Stimulated activated CD4-positive, alpha-beta T cell treated with anti-CD3 and anti-CD28 coated beads, Interleukin-4, amount 100 ng/mL, for 1 hour (primary cell): ENCODE measurements at places on chromosomes 2 and 18.

- no peak for DNase-seq
These were observed 480.5 kb upstream of the ZEB2 start for GRCh38 chr2:145000376-145000775.

DNA sequence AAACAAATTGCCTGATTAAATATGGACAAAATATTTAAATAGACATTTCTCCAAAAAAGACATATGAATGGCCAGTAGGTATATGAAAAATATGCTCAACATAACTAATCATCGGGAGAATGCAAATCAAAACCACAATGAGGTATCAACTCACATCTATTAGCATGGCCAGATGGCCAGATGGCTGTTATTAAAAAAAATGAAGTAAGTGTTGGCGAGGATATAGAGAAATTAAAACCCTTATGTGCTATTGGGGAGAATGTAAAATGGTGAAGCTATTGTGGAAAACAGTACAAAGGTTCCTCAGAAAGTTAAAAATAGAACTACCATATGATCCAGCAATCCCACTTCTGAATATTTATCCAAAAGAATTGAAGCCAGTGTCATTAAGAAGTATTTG, 272.3 kb upstream of the ZNF804A start:
- DNase-seq, result no peak

DNA sequence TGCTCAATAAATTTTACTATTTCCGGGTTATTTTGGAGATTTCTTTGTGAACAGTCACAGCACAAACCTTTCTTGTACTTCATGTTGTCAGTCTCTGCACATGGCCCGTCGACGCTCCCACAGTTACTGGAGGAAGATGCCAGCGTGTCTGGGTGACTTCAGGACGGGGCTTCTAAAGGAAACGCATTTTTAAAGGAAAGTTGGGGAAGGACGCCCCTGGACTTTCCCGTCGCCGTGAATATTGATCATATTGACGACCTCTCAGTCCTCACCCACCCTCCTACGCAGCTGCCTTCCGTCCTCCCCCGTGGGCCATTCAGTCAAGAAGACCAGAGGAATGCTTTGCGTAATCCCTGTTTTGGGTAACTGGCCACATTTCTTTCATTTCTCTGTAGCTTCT, 71.1 kb upstream of the SNTG2 start:
- no peak for DNase-seq

DNA sequence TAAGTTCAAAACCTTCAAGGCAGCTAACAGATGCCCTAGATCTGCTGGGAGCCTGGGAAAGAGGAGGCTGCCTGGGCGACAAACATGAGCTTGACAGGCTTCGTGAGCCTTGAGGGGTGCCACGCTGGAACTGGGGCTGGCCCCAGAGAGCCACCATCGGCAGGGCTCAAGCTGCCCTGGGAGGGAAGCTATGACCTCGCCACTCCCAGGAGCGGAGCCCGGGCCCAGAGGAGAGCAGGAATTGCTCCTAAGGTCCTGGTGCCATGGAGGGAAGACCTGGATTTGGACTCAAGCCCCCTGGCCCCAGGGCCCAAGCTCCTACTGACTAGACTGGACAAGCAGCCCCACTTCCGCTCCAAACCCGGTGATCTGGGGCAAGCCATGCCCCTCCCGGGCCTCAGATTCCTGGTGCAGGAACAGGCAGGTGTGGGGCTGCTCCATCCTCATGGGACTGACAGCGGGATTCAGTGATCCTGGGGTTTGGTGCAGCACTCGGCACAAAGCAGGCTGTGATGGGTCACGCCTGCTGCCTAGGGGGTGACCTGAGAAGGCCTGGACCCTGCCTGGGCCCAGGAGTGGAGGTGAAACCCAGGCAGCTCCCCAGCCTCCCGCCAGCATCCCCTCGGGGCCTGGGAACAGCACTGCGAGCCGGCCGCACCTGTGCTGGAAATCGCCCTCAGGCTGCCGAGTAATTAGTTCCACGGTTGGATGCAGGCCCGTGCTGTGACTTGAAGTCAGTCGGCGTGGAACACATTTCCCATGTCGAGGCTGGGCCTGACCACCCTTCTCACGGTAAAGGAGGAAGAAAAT, 246.9 kb downstream of the NDUFA10 start:
- no peak for DNase-seq

DNA sequence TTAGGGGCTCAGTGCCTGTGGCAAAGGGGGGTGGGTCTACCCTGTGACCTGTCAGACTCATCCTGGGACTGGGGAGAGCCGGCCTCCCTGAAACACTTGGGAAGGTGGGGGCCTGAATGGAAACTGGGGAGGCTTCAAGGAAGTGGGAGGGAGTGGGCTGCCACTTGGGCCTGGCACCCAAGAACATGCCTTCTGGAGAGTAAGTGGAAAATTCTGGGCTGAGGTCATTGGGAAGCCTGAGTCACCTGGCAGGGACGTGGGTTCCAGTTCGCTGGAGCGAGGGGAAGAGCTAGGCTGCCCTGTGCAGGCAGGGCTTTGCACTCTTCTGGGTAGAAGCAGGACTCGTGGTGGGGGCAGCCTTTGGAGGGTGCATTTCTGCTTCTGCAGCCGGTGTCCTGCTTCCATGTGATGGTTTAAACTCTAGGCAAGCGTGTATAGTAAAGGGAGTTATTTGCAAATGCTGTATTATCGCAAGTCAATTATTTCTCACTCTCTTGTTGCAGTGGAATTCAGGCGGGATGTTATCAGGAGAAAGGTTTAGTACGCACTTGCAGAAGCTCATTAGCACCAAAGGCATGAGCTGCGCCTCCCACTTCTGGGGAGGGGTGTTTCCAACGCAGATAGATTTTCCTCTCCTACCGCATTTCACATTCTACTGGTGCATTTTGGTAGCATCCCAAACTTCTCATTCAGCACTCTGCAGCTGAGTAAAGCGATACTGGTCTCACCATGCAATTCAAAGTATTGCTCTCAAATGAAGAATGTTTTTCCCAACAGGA, 3.8 kb downstream of the LRRFIP1 start:
- no peak for DNase-seq

DNA sequence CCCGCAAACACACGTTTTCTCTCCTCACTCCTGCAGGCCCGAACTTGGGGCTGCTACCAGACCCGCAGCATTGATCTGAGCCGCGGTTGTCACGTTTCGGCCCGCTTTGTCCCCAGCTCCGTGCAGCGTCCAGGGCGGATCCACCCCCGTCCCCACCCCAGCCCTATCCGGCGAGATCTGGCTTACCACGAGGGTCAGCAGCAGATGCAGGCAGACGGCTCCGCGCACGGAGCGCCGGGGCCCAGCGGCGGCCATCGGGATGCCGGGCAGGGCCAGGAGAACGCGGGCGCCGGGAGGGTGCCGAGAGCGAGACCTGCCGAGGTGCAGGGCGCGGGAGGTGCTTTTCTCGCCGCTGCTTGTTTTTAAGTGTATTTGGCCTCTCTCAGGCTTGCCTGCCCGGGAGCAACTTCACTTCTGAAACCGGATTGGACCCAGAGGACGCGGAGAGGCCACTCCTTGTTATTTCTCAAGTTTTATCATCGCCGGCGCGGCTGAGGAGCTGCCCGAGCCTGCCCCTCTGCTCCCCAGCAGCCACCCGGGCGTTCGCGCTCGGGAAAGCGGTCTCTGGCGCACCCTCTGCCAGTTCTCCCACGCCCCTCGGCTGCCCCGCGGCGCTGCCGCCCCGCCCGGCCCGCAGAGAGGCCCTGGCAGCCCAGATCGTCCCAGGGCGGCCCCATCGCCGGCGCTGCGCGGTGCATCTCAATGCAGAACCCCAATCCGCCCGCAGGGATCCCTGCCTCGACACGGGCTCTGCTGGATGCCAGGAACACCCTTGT, at the start of gene DSC3:
Gene DSC3 (minus strand): TSS at position 337 of the 776 bp plus-strand sequence. CDS start 82 bp downstream, at position 255.
- DNase-seq, result no peak

GRCh38 chr2:1818404-1818803, 74.1 kb upstream of the PXDN start:
- no peak for DNase-seq

- no peak for DNase-seq
These were observed 6.8 kb downstream of the ESCO1 start for GRCh38 chr18:21593540-21594257.

GRCh38 chr2:18096836-18097405, 218.5 kb downstream of the KCNS3 start:
- no peak for DNase-seq

DNA sequence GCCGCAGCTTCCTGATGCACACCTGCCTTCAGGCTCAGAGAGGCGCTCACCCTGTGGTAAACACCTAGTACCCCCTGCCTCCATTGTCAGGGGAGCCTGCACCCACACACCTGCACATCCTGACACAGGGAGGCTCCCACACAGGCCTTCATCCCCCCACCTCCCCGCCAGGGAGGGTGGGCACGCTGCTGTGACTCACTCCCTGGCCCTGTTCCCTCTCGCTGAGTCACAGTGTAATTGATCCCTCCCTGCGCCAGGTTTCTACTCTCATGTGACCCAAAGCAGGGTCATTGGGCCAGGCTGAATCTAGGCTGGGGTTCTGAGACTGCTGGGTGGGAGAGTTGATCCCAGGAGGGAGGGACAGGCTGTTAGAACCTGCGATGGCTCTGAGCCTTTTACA, 8.5 kb upstream of the CELF4 start:
- no peak for DNase-seq

DNA sequence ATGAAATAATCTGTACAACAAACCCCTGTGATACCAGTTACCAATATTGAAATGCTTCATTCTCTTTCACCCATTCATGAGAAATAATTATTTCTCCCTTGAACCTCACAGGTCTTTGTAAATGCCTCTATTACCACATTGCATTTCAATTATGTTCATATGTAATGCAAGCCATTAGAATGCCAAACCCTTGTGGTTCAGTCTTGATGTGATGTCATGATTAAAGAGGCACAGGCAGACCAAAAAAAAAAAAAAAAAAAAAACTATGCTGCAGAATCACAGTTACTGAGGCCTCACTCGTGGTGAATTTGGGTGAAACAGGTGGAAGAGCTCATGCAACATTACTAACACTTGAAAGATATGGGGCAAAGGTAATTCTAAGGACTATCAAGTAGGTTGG, 9.4 kb upstream of the EPG5 start:
- no peak for DNase-seq

DNA sequence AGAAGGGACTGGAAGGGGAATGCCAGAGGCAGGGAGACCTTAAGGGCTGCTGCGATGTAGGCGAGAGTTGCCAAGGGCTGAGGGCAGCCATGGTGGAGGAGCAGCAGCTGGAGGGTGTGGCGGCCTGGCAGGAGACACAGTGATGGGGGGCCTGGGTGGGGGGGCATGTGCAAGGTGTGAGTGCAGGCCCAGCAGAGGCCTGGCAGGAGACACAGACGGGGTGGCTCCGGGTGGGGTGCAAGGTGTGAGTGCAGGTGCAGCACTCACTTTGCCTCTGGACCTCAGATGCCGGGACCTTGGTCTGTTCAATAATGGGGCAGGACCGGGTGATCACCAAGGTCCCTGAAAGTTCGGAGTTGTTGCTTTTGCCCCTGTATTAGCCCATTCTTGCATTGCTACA, 76.2 kb upstream of the ODC1 start:
- no peak for DNase-seq

DNA sequence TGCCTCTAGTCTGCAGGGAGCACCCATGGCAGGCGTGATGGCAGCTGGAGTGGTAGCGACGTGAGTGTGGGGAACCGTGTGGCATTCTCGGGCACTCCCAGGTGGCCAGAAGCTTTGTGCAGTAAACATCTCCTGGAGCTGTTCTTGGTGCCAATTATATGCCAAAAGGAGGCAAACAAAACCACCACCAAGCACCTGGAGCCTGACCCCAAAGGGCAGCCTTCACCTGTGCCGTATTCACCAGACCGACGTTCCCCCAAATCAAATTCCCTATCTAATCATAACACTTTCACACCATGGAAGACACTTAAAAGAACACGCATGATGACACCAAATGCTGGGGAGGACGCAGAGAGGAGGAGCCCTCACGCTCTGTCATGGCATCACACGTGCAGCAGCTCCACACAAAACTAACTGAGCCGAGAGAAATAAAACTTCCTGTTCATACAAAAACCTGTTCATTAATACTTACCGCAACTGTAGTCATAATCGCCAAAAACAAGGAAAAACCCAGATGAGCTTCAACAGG, 123.6 kb downstream of the EIPR1 start:
- DNase-seq, result no peak

GRCh38 chr2:75775311-75775823, 64.7 kb upstream of the GCFC2 start:
- no peak for DNase-seq

DNA sequence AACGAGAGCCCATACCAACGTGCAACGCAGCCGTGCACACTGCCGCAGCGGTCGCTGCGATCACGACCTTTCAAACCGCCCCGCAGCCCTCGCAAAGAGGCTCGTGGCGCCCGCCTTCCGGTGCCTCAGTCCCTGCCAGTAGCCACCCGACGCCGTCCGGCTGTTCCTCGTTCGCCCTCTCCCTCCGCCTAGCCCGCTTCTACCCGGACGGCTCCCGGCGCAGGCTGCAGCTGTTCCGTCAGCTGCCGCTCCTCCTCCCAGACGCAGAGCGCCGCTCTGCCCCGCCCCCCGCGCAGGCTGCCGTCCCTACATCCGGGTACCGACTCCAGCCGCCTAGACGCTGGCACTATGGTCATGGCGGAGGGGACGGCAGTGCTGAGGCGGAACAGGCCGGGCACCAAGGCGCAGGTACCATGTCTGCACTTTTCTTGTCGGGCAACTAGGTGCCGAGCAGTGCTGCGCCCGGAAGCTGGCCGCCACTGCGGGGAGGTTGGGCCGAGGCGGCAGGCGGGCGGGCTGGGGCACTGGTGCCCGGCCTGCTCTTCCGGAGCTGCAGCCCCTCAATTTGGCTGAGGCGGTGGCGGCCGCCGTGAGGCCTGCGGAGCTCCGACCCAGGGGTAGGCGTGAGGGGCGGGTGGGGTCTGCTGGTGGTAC, at the start of gene MOB4:
Gene MOB4 (plus strand): TSS at position 328 of the 654 bp plus-strand sequence. CDS start 21 bp downstream, at position 349.
- peak; percentile 95 for DNase-seq

- DNase-seq, result no peak
These were observed 271.9 kb downstream of the GPD2 start for GRCh38 chr2:156708051-156708450.

DNA sequence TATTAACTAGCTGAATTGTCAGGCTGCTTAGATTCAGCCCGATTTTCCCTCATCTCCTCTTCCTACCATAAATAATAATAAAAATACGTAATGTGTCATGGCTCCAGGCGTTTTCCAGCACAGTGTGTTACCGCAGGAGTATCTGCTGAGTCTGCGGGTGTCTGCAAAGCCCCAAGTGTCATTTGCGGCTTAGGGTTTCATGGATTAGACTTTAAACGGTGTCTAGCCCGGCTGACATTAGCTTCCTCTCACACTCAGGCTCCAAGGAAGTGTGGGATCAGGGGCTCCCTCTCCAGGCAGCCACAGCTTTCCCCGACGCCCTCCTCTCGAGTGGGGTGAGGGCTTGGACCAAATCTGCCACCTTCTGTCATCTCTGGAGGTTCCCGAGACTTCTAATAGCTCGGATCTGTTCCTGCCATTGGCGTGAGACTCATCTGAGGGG, 14.1 kb upstream of the HOXD1 start:
- no peak for DNase-seq

- no peak for DNase-seq
These were observed 61.4 kb upstream of the SIX3 start for GRCh38 chr2:44880125-44880483.

DNA sequence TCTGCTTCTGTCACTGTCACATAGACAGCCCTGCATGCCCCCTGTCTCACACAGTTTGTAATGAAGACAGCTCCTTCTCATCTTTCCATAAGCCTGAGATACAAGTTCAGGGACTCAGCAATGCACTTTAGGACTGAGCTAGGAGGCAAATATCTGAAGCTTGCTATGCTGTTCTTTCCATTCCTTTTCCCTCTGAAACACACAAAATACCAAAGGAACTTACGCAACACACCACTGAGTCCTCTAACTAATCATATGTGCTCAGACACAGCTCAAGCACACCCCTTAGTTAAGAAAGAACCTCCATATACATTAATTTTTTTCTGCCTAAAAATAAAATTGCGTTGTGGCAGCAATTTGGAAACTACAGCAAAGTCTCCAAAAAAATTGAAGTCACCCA, 17.9 kb downstream of the SERPINB8 start:
- DNase-seq, result no peak
